ENCODE measurements at places on chromosomes 5 and 9.

- peak; percentile 76 for DNase-seq
These were observed 42.8 kb downstream of the NEURL1B start for GRCh38 chr5:172683645-172684471.

- no peak for DNase-seq
These were observed 8.5 kb upstream of the TNFSF8 start for GRCh38 chr9:114938687-114939575.

- no peak for DNase-seq
These were observed 173.5 kb downstream of the PDE4D start for GRCh38 chr5:59720063-59720462.

DNA sequence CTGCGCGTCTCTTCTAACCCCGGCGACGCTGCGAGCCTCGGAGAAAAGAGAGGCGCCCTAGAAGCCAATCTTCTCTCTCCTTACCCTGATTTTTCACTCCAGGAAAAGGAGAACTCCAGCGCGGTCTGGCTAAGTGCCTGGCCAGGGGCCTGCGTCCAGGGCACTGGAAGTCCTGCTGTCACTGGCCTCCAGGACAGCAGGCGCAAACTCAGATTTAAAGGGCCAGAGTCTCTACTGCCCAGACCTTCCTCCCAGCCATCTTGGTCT is 553 bp upstream of the FOXB2 start:
- no peak for DNase-seq

DNA sequence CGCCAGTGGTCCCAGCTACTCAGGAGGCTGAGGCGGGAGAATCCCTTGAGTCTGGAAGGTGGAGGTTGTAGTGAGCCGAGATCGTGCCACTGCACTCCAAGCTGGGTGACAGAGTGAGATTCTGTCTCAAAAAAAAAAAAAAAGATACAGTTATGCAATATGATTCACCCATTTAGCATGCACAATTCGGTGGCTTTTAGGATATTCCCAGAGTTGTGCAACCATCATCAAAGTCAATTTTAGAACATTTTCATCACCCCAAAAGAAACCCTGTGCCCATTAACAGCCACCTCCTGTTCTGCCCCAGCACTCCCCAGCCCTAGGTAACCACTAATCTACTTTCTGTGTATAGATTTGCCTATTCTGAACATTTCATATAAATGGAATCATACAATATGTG is 4.3 kb upstream of the DHFR start:
- no peak for DNase-seq

DNA sequence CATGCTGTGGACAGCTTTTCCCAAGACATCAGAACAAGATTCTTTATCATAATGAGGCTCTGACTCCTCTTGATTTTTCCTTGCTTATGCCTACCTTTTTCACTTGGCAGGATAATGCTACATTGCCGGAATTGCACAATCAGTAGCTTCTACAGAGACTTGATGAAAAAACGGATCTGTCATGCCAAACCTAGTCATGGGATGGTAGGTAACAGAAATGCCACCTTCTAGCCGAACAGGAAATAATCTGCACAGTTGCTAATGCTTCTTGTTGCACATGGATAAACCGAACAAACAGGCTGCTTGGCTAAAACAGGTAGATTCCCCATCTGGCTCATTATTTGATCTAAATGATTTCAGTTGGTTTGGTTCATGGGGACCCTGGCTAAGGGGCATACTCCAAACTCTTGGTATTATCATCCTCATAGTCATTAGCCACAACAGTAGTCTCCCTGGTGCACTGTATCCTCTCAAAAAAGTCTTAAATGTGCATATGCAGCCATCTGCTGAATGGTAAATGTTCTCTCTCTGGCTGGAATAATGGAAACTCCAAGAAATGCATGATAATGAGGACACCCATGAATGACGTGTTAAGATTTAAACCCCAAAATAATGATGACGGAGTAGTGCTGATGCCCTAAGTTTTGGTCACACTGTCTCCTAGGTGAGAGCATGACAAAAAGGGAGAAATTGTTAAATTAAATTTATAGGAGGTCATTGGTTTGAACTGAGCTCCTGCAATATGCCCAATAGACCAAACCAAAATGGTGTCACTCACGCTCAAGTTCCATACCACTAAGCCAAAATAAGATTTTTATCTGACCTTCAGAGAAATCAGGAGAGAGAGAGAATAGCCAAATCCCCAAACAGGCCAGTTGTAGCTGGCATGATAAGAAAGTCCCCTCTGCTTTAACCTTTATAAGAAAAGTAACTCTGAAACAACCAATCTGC is 47.0 kb downstream of the RAPGEF1 start:
- DNase-seq, result no peak

DNA sequence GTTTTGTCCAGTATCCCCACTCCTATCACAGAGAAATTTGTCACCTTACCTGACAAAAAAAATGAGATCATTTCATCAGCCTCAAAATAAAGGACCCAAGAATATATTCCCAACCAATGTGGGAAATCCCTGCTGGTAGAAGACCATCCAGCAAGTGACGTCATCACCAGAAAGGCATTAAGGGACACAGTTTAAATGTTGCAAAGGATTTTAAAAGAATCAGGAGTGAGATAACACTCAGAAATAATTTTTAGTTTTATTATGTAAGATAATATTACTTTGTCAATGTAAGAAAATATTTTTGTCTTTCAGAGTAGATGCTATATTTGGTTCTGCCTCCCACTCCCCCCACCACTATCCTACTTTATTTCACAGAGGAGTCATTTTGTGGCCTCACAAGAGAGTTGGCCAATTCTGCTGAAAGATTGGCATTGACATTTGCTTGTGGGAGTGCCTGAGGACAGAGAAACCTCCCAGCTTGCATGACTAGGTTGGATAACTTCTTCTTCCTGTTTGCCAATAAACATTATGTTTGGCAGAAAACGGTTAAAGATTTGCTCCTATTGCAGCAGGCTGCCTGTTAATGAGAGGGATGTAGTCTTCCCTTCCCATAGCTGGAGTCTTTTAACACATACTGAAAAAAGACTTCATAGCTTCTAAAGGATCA is 288.6 kb upstream of the DAB2 start:
- DNase-seq, result no peak

DNA sequence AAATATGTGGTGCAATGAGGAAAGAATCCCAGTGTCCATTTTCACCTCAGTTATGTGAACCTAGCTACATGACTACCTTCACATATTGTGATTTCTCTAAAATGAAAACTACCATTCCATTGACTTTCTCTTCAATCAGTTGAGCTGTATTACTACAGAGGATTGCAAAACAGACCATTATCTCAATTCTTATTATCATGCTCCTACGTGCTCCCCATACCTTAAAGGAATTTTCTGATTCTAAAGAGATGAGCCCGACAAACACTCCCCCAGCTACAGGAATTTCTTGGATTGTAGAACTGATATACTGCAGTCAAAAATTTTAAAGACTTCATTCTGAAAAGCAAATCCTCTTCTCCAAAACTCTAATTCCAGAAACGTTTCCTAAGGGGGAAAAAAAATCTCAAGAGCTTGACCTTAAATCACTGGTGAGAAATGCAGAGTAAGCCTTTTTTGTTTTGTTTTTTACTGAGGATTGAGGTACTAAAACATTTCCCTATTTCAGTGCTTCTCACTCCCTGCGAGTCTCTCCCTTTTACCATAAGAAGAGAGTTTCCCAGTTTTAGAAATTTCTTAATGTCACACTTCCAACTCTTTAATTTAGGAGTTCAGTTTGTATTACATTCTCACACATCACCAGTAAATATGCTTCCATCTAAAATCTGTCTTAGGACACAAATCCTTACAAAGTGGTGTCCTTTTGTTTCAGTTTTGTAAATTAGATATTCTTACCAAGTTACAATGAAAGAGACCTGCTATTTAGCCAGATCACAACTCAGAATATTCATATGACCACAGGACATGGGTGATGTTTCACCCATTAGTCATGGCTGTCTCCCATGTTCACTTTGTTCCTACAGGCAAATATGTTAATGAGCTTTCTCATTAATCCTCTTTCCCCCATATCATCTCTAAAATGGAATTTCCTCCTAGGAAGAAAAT is 203.8 kb downstream of the TSSK1B start:
- no peak for DNase-seq

GRCh38 chr5:9297134-9297533 is 248.7 kb downstream of the SEMA5A start:
- no peak for DNase-seq

DNA sequence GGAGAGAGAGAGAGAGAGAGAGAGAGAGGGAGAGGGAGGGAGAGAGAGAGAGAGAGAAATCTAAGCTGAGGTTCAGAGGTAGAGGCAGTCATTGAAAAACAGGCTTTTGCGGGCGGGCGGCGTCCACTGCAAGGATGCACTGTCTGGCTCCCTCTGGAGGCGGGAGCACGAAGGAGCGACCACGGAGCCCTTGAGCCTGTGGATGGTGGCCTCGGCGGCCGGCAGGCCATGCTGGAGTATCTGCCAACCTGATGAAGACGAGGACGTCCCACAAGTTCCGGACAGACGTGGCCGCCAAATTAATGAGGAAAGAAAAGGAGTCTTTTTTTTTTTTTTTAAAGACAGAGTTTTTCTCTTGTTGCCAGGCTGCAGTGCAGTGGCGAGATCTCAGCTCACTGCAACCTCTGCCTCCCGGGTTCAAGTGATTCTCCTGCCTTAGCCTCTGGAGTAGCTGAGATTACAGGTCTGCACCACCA is 2.2 kb upstream of the CCDC125 start:
- peak; percentile 81 for DNase-seq

- no peak for DNase-seq
These were observed 59.1 kb downstream of the C9orf152 start for GRCh38 chr9:110148891-110149290.

- DNase-seq, result no peak
These were observed 251.8 kb upstream of the RASA1 start for GRCh38 chr5:87015901-87016300.

GRCh38 chr5:159581502-159582249 is 251.4 kb upstream of the IL12B start:
- DNase-seq, result no peak

GRCh38 chr9:71830153-71830552 is 61.8 kb upstream of the CEMIP2 start:
- no peak for DNase-seq

DNA sequence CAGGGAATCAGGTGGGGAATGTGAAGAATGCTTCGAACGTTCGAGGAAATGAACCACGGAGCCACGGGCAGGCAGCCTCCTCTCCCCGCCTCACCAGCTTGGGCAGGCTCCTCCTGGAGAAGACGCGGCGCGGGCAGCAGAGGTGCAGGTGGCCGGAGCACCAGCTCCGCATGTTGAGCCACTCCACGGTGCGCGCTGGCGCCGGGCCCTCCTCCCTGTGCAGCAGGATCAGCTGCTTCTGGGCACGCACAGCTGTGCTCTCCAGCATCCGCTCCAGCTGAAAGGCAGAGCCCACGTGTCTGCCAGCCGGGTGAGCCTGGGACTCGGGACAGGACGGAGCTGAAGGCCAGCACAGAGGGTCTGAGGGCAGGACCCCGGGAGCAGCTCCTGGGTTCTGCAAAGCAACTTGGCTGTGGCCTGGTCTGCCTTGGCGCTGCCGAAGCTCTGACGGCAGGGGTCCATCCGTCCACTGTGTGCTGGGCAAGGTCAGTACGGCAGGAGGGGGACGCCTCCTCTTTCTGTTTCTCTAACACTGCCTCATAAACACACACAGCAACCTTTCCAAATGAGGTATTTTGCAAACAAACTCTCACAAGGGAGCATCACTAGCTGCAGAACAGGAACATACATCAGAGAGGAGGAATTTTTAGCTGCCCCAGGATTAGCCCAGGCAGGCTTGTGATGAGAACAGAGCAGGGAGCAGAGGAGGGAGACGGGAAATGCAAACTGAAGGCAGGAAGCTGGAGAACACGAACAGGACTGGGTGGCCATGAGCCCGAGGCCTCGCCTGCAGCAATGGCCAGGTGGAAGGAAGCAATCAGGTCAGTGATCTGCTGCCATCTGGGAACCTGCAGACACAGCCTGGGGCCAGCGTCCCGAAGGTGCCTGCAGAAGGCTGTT is 20.1 kb upstream of the NSMF start:
- DNase-seq, result no peak

GRCh38 chr5:110612794-110613247 is 113.7 kb downstream of the TMEM232 start:
- no peak for DNase-seq

DNA sequence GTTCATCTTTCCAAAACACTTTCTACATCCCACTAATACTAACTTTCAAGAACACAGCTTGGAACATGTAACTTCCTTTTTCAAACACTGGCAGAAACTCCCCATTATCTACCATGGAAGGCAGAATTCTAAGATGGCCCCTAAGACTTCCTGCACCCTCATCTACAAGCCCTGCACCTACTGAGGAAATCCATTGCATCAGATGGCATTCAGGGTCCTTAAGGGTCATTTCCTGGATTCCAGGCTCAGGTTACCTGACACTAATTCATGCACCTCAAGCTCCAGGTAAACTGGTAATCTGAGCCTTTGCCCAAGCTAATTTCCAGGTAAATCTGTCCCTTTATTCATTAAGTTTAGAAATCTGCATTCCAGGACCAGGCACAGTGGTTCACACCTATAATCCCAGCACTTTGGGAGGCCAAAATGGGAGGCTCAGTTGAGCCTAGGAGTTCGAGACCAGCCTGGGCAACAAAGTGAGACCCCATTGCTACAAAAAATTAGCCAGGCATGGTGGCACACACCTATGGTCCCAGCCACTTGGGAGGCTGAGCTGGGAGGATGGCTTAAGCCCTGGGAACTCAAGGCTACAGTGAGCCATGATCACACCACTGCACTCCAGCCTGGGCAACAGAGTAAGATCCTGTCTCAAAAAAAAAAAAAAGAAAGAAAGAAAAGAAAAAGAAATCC is 91.6 kb downstream of the NFIB start:
- no peak for DNase-seq

DNA sequence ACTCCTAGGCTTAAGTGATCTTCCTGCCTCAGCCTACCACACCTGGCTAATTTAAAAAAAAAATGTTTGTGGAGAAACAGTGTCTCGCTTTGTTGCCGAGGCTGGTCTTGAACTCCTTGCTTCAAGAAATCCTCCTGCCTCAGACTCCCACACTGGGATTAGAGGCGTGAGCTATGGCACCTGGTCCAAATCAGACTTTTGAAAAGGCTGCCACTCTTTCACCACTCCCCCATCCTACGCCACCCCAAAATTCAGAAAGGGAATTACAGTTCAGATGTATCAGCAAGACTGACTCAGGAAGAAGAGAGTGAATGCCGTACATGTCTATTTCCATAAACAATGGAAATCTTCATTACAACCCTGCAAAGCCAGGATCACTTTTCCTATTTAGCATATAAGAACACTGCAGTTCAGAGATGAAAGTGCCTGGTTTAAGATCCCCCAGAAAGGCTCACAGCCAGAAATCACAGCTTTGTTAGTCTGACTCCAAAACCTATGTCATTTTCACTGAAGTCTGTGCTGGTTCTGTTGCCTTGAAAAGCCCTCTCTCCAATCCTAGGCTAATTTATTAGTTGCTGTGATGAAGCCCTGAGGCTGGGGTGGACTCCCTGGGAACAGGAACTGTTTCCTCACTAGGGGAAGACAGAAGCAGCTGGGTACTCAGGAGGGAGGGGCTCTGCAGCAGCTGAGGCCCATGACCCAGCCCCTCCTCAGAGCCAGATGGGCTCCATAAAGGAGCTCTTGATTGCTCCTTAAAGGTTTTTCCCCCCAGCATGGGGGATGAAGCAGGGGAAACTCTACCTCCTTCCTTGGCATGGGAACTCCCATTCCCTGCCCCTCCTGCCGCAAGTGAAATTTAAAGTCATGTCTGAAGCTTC is 3.1 kb downstream of the FBLL1 start:
- DNase-seq, result no peak

- DNase-seq, result no peak
These were observed 2.9 kb downstream of the CCDC107 start for GRCh38 chr9:35660966-35661415.

- no peak for DNase-seq
These were observed 718 bp upstream of the TMEM215 start for GRCh38 chr9:32782476-32783167.

- no peak for DNase-seq
These were observed 316.4 kb upstream of the TUSC1 start for GRCh38 chr9:25994605-25995004.

- DNase-seq, result no peak
These were observed 228.9 kb upstream of the ACTBL2 start for GRCh38 chr5:57711471-57711870.

Measured in CD4-positive, alpha-beta T cell treated with Interferon alpha-2 for 1 hour (primary cell).